Vagina (tissue), 2 donors: ENCODE measurements at places on chromosomes 1 and 21.

GRCh38 chr1:169326956-169327268, 40.7 kb downstream of the NME7 start:
- no peak for DNase-seq

DNA sequence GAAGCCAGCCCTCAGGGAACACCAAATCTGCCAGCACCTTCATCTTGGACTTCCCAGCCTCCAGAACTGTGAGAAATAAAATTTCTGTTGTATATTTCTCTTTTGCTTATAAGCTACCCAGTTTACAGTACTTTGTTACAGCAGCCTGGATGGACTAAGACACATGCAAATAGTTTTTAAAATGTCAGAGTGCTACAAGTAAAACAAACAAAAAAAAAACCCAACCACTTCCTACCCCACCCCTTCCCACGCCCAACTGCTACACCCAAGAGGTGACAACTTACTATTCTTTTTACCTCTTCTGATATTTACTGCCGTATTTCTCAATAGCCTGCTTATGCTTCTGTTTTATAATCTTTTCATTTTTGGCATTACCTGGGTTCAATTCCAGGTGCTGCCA, 8.6 kb upstream of the SPSB1 start:
- DNase-seq: no peak

GRCh38 chr1:43524804-43525203, 5.9 kb upstream of the PTPRF start:
- DNase-seq: no peak

- no peak for DNase-seq
These were observed 14.8 kb upstream of the PSMA5 start for GRCh38 chr1:109441069-109441468.

DNA sequence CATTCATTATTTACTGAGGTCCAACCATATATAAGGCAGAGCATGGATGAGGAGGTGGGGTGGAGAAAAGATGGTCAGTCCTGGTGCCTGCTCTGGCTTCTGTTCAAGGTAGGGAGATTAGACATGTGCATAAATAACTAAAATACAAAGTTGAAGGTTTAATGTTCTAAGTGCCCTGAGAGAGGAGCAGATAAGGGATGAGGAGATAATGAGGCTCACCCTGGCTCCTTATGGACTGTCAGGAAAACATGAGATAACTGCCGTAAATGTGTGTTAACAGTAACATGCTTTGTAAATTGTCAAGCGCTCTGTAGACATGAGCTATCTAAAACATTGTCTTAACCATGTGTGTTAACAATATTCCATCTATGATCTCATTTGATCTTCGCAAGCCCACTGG, 474.6 kb upstream of the USP24 start:
- no peak for DNase-seq

GRCh38 chr1:51969038-51969705, 21.3 kb downstream of the RAB3B start:
- no peak for DNase-seq
